Activated CD4-positive, alpha-beta T cell treated with anti-CD3 and anti-CD28 coated beads, Interleukin-2, amount 50 U/mL, for 24 hours (primary cell): ENCODE measurements at places on chromosomes 3 and 15.

DNA sequence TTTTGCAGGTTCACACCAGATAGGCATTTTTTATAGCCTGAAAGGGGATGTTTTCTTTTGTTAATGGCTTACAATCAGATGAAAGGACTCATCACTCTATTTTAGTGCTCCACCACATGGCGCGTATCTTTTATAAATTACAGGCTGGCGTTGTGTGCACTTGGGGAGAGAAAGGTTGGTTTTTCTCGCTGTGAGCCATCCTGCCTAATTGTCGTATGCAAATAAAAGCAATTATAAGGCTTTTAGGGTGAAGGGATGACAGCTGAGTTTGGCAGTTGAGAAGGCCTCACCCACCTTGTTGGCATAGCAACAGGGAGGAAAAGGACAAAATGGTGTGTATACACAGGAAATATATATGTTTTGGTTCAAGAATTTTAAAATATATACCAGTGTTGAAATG lies 268.0 kb downstream of the NR2F2 start:
- no peak for DNase-seq

DNA sequence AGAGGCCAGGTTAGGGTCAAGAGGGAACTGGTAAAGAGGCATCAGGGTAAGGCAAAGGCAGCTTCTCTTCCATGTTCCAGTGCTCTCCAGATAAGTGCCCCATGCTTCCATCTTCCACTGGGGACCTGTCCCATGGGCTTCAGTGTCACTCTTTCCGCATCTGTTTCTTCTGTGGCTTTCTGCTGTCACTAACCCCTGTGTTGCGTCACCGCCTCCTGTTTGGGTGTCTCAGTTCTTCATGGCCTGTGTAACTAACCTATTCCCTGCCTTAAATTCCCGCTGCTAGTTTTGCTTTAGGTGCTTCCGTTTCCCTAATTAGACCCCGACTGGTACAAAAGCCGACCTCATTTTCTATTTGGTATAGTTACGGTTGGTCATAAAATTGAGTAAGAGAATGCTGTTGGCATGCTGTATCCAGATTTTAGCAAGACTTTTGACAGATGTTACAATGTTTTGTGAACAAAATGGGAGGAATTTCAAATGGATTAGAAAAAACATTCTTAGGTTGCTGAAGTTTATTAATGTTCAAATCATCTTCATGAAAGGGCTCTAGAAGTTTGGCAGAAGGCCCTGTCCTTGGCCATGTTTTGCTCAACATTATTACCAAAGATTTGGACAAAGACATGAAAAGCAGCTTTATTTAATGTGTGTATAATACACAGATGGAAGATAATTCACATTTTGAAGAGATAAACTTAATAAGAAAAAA lies 245.3 kb downstream of the BBX start:
- DNase-seq, result no peak

- peak; percentile 35 for DNase-seq
Observed at GRCh38 chr15:90231028-90232017, 2.4 kb downstream of the CIB1 start.

GRCh38 chr15:82810890-82811426 lies 1.5 kb downstream of the WHAMM start:
- DNase-seq, result peak; percentile 60

GRCh38 chr3:149609595-149609994 lies 48.2 kb downstream of the WWTR1 start:
- DNase-seq, result no peak

- DNase-seq, result no peak
Observed at GRCh38 chr3:124360155-124360554, 368.2 kb upstream of the ROPN1 start.

- DNase-seq, result no peak
Observed at GRCh38 chr15:101028321-101028720, 109.2 kb downstream of the LRRK1 start.

- no peak for DNase-seq
Observed at GRCh38 chr3:41431386-41431785, 232.1 kb downstream of the CTNNB1 start.

- no peak for DNase-seq
Observed at GRCh38 chr15:96358001-96358801, 27.7 kb downstream of the NR2F2 start.

GRCh38 chr15:60392986-60393790 lies 4.6 kb downstream of the ANXA2 start:
- DNase-seq, result no peak

- DNase-seq, result no peak
Observed at GRCh38 chr15:73682600-73683090, 1.5 kb upstream of the CD276 start.

GRCh38 chr15:78087951-78088772 lies 4.2 kb upstream of the SH2D7 start:
- no peak for DNase-seq

DNA sequence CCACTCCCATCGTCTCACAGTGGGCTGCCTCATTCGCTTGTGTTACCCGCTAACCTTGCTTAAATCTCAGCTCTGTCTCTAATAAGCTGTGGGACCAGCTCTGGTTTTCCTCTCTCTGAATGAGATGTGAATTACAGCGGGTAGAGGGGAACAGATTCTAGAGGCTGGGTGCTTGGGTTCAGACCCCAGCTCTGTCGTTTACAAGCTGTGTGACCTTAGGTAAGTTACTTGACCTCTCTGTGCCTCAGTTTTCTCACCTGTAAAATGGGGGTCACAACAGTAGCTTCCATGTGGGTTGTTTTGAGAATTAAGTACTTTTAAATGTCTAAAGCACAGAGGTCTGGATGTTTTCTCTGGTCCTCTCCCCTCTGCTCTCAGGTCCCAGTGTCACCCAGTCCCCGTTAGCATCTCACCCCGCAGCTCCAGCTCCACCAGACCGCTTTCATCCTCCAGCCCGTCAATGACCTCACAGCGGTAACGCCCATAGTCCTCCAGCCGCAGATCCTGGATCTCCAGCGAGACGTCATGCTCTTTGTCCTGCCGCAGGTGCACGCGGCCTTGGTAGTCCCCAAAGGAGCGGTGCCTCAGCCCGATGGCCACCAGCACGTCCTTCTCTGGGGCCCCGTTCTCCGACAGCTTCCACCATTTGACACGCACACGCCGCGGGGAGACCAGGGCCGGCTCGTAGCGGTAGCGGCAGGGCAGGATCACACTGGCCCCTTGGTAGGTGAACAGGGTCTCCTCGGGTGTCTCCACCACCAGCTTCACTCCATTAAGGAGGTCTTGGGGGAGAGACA lies 14.2 kb downstream of the HAPLN3 start:
- DNase-seq, result no peak

DNA sequence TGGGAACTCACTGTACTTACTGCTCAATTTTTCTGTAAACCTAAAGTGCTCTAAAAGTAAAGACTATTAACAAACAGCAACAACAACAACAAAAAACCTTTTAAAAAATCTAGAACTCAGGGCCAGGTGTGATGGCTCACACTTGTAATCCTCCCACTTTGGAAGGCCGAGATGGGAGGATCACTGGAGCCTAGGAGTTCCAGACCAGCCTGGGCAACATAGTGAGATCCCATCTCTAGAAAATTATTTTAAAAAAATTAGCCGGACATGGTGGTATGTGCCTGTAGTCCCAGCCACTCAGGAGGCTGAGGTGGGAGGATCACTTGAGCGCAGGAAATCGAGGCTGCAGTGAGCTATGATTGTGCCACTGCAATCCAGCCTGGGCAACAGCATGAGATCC lies 161.8 kb downstream of the NUP210 start:
- no peak for DNase-seq

GRCh38 chr15:37764733-37765191 lies 169.7 kb upstream of the TMCO5A start:
- no peak for DNase-seq

- DNase-seq, result no peak
Observed at GRCh38 chr3:78668302-78668701, 1099.5 kb downstream of the ROBO1 start.

GRCh38 chr3:130834476-130834875 lies 59.4 kb upstream of the ATP2C1 start:
- no peak for DNase-seq

DNA sequence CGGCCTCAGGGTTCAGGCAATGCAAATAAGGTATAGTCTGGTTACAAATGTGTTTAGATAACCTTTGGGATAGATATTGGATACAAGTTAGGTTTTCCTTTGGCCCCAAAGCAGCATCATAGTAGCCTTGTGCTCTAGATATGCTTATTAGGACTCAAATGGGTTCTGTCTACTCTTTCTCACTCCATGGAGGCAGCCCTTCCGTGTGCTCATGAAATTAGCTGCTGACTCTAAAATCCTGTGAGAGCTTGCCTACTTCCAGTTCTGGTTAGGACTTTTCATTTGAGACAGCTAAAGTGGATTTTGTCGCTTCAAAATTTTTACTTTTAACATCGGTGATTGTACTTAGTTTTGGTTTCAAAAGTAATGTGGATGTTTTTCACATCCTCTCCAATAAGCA lies 1.6 kb downstream of the CDV3 start:
- no peak for DNase-seq

GRCh38 chr3:14766428-14767244 lies 52.1 kb upstream of the FGD5 start:
- no peak for DNase-seq

DNA sequence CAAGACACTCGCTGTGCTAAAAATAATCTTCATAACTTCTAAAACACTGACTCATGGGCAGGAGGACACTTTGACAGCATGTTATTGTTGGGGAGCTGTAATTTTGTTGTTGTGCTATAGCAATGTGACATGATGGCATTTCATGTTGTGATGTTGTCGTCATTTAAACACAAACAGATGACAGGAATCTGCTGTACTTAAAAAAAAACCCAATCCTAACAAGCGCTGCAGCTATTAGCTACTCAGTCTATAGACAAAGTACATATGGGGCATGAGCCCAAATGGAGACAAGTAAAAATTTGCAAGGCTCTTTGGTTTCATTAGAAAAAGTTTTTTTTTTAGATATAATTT lies 828 bp upstream of the ATOSA start:
- DNase-seq, result no peak

DNA sequence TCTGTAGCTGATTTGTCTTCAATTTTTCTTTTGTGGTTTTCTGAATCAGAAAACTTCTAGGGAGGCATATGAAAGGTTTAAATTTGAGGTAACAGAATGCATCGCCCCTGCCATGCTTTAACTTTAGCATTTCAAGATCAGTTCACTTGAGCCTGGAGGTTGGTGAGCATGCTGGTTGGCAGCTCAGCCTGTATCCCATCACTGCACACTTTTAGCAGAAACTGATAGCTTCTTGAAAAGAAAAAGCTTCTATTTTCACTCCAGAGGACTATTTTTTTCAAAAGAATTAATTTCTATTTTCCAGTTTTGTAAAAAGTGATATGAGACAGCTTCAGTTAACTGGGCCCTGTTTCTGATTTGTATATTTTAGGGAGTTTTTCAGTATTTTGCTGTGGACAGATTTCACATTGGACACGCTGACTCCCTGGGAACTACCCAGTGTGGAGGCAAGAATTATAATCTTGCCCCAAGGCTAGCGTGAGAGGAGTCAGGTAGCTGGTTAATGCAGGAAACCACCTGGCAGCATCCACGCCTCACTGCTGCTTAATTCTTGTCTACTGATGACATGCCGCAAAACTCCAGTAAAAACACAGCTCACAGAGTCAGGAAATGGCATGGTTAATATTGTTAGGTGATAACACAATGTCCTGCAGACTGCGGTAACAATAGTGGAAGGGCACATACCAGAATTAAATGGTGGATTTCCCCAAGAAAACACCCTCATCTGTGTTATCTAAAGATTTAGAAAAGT lies 71.4 kb downstream of the DUT start:
- DNase-seq, result no peak

- DNase-seq, result no peak
Observed at GRCh38 chr15:69830430-69830829, 267.3 kb downstream of the TLE3 start.

DNA sequence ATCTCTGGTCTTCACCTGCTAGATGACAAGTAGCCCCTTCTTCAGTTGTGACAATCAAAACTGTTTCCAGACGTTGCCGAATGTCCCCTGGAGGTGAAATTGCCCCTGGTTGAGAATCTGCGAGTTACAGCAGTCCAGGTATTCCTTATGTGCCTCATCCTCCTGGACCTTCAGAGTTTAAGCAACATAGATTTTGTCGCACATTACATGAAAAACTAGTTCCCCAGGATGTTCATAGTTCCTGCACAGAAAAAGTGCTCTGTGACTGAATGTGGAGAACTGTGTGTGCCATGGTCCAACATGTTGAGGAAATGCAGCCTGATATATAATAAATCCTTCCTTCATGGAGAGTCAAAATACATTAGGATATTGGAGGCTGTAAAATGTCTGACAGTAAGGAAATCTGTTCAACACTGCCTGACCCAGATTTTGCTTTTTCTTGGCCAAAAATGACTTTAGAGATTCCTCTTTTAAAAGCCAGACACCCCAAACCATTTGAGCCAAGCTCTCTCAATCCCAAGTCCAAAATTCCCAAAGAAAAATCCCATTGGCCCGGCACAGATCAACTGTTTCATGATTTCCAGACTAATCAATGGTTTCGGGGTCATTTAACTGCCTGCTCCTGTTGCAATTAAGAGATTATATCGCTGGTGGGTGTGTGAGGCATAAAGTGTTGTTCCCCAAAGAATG lies 20.4 kb upstream of the SHC4 start:
- no peak for DNase-seq

- DNase-seq, result no peak
Observed at GRCh38 chr15:54288049-54288448, 309.8 kb downstream of the UNC13C start.

DNA sequence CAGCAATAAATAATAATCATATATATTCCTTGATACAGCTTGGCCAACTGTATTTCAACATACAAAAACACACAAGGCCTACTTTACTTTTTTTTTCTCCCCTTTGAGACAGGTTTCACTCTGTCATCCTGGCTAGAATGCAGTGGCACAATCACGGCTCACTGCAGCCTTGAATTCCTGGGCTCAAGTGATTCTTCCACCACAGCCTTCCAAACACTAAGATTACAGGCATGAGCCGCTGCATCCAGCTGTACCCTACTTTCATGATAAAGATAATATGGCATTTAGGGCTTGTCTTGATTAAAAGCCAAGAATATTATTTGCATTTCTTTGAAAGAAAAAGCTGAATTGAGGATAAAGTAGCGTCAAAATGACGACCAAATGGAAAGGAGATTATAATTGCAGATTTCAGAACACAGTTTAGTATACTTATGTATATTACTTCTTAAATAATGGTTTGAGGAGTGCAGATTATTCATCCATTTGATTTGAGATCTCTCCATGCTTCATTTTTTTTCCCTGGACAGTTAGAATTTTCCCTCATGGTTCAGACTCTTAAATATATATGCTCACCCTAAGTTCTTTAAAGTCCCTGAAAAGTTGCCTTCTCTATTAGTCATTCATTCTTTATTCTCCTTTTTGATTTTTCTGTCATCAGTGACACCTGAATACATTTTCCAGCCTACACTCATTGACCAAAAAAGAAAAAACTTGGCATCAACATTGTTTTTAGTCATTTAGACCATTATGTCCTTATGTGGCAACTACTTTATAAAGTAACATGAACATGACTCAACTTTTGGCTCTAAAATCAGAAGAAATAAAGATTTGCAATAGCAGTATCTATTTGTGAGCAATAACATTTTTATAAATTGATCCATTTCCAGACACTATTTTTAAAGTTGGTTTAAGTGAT lies 48.5 kb upstream of the MLF1 start:
- DNase-seq, result no peak

DNA sequence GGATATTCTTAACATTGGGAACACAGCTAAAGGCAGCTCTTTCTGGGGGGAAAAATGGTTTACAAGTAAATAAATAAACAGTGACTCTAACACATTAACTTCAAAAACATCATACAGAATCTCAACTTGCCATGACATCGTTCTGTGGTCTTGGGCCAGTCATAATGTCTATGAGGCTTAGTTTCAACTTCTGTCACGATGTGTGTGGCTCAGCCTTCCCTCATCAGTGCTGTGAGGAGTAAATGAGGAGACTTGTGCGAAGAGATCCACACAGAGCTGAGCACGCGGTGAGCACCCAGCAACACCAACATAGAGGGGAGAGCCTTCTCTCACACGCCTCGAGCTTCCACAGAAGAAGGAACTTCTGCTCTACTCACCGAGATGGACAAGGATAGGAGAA lies 49.0 kb downstream of the DZIP1L start:
- no peak for DNase-seq
